ENCODE measurements at places on chromosomes 16 and 17. TPM values are rescaled to one million over a fixed set of nuclear protein-coding genes. Genes with fewer than 3 reads are reported as not detected.
A peak's percentile ranks its signal among the peaks of the same experiment; 100 is the strongest.

GRCh38 chr17:12463102-12463501 is 202.6 kb upstream of the MYOCD start:
- no peak for DNase-seq

GRCh38 chr17:2238432-2239169 is 65.0 kb downstream of the SMG6 start:
- DNase-seq: no peak

GRCh38 chr17:79379700-79380445 is 231.0 kb downstream of the RBFOX3 start:
- DNase-seq: no peak

DNA sequence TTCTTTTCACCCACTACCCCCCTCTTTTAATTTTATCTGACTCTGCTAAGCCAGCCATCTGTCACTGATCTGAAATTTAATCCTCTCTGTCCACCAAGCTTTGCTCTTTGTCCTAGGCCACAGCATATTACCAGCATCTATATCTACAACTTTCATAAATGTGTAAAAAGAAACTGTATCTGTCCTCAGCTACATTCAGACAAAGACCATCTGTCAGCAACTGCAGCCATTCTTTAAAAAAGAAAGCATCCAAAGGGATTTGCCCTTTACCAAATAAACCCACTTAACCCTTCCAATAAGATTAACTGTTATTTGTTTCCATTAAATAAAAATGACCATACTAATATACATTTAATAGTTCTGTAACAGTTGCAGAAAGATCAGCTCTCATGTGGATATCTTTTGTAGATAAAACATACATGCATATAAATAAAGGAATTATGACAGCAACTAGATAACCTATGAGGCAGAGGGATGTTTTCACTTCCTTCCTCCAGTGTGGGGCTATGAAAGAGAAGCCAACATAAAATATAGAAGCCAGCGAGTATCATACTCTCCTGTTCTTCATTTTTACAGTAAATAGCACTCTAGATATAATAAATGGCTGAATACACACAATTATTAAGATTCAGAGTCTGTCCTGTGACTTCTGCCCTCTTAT is 602.5 kb upstream of the SALL1 start:
- no peak for DNase-seq

GRCh38 chr16:48958681-48959080 is 323.0 kb downstream of the CBLN1 start:
- DNase-seq: no peak

- peak; percentile 78 for DNase-seq
These were observed 41.7 kb downstream of the SMPD3 start for GRCh38 chr16:68406458-68407152.

DNA sequence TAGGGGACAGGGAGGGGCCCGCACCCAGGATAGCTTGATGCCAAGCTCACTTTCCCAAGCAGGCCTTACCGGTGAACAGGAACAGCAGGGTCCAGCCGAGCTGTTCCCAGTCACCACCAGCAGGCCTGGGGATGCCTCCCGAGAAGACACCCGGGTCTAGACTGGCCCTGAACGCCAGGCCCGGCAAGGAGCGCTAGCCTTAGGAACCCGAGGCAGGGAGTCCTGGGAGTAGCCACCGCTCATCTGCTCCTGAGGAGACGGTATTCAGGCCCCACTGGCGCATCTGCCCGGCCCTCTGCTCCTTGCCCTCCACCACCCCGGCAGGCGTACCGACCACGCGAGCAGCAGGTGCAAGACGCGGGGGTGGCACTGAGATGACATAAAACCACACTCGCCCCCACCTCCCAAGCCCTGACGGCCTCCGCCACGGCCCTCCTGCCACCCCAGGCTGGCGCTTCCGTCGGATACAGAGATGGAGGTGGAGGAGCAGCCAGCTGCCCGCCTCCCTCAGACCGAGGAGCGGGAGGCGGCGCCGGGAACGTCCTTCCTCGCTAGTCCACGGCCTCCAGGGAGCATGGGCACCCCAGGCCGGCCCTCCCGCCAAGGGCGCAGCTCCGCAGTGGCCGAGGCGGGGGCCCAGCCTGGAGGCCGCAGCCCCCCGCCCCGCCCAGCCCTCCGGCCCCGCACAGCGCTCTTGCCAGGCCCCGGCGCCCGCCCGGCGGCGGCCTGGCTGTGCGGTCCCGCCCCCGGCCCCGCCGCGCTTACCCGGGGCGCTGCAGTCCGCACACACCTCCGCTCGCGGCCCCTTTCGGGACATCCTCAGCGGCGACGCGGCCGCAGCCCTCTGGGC is 661 bp downstream of the GIT1 start:
- no peak for DNase-seq

GRCh38 chr16:68731637-68732036 is 5.5 kb upstream of the CDH1 start:
- no peak for DNase-seq

GRCh38 chr17:83196366-83196765 is 117.0 kb downstream of the METRNL start:
- no peak for DNase-seq

GRCh38 chr17:80151333-80151732 is 4.4 kb upstream of the EIF4A3 start:
- no peak for DNase-seq

- DNase-seq: no peak
These were observed 23.2 kb upstream of the C16orf74 start for GRCh38 chr16:85774136-85774535.

The FBXW10 gene
- total RNA-seq: not detected

The SCARF1 gene
- 10.7 TPM for total RNA-seq

The KRTAP3-3 gene
- not detected for total RNA-seq

The OR4D1 gene
- not detected for total RNA-seq

Data from urinary bladder (tissue), 4 donors.